ENCODE measurements at places on chromosomes 3 and 15.

GRCh38 chr3:27509376-27509775 is 25.2 kb upstream of the SLC4A7 start:
- DNase-seq, result no peak

GRCh38 chr15:76310475-76311099 is 682 bp downstream of the ETFA start:
- DNase-seq, result no peak

DNA sequence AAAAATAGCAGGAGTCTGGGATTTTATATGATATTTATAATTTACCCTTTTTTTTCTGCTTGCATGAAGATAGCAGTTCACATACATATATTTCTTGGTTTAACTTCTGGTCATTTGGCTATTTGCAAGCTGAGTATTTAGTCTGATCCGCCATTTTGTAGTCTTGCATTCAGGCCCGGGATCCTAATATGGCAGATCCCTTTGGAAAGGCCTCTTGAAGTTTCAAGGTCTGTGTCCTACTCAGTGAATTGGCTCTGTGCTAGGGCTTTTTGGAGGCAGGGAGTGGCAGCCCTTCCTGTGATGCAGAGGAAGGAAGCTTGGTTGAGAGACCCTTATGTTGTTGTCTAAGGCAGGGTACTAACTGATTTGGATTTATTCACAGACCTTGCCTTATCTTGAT is 2.9 kb downstream of the SNRPN start:
- DNase-seq, result no peak

DNA sequence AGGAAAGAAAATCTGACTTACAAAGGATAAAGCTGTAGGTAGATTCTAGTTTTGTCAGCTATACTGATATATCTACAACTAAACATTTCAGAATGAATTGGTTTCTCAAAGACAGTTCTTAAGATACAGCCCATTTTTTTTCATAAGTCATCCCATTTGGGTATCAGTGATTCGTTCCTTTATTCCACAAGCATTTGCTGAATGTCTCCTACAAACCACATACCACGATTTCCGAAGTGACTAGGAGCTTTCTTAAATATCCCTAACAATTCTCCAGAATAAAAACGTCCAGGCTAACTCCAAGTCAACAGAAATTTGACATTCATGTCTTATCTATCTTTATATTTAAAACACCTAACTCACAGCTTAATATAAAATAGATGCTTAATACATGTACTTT is 59.8 kb downstream of the TP53BP1 start:
- no peak for DNase-seq

- no peak for DNase-seq
Observed at GRCh38 chr3:156359368-156359767, 195.5 kb downstream of the SSR3 start.

DNA sequence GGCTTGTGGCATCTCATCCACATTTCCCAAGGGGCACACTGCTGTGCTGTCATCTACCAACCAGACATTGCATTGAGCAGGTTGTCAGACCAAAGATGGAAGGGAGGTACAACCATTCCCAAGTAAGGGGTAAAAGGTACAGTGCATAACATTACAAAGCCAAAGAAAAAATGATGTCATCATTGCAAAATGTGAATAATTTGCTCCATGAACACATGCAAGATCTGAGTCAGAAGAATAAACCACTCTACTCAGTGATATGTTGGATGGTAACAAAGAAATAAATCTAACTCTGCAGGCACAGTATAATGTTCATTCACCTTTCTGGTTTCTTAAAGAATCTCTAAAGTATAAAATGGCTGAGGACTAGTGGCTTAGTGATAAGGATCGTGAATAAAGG is 202.7 kb downstream of the MAGI1 start:
- no peak for DNase-seq

- DNase-seq, result no peak
Observed at GRCh38 chr3:186534113-186534669, 10.0 kb downstream of the CRYGS start.

- no peak for DNase-seq
Observed at GRCh38 chr15:51924156-51925068, 47.2 kb downstream of the LEO1 start.

DNA sequence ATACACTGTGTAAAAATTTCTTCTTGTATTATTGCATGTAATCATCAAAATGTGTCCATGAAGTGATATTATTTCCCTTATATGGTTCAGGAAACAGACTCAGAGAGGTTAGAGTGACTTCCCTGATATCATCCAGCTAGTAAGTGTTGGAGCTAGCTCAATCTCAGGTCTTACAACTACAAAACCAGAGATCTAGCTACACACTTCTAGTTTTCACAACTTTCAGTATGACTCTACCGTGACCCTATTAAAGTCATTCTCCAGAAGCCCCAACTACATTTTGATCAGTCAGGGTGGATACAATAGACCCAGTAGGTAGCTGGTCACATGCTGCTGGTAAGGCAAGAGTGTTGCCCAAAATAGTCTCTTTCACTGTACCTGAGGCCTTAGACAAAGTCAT is 165.3 kb downstream of the GOLIM4 start:
- no peak for DNase-seq

DNA sequence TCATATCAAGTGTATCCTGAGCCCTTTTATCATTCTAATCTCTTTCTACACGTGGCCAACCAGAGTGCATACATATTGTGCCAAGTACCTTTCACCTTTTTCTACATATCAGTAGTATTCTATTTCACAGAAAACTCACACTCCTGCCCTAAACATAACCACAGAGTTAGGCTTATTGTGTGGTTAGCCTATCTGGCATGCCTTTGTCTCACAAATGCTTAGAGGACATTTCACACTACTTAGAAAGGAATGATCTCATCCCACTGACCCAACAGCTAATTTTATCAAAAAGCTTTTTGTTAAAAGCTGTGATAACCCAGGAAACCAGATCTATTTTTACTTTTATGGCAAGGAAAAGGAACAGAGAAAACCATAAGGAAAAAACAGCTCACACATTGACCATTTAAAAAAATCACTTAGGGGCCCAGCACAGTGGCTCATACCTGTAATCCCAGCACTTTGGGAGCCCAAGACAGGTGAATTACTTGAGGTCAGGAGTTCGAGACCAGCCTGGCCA is 17.8 kb upstream of the MAP4 start:
- DNase-seq, result no peak

Measured in activated T-helper 1 cell treated with Interleukin-2 at 50 U/mL for 16 hours (primary cell).